Left lobe of liver (tissue), 2 donors: ENCODE measurements at places on chromosomes 3 and 15. TPM values are rescaled to one million over a fixed set of nuclear protein-coding genes. Genes with fewer than 3 reads are reported as not detected.

DNA sequence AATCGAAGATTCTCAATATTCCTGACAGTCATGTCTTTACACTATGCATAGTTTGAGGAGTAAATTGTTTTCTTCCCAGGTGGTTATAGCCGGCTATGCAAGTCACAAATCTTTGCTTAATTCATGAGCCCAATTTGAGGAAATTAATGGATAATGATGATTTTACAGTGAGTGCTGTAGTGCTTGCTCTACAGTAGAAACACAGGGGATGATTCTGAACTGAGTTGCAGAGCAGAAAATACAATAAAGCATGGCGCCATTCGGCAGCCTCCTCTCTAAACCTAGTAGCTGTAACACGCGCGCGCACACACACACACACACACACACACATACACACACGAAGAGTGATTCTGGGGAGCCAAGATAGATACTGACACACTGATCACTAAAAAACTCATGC is 181.7 kb upstream of the DPH6 start:
- no peak for DNase-seq

DNA sequence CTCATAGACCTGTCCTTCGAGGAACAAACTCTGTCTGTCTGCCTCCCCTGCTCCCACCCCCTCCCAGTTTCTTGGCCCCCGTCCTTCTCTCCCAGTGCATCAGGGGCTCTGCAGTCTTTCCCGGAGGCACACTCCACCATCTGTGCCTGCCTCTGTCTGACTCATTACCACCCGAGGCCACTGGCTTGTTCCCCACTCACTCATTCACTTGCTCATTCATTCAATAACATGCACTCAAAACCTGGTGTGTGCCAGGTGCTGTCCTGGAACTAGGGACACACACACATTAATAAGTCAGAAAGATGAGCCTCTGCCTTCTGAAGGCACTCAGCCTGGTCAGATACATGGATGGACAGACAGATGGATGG is 12.4 kb downstream of the AMIGO3 start:
- DNase-seq: no peak

The FAM227B gene
- total RNA-seq: 2.6 TPM

GRCh38 chr3:16516695-16517481 is 3.4 kb upstream of the RFTN1 start:
- DNase-seq: peak; percentile 55

- DNase-seq: no peak
Observed at GRCh38 chr3:182241766-182242488, 530.2 kb downstream of the SOX2 start.

The FGF7 gene
- 0.30 TPM for total RNA-seq

The WDR76 gene
- total RNA-seq: 0.86 TPM

- DNase-seq: no peak
Observed at GRCh38 chr15:98728811-98729160, 80.4 kb downstream of the IGF1R start.

DNA sequence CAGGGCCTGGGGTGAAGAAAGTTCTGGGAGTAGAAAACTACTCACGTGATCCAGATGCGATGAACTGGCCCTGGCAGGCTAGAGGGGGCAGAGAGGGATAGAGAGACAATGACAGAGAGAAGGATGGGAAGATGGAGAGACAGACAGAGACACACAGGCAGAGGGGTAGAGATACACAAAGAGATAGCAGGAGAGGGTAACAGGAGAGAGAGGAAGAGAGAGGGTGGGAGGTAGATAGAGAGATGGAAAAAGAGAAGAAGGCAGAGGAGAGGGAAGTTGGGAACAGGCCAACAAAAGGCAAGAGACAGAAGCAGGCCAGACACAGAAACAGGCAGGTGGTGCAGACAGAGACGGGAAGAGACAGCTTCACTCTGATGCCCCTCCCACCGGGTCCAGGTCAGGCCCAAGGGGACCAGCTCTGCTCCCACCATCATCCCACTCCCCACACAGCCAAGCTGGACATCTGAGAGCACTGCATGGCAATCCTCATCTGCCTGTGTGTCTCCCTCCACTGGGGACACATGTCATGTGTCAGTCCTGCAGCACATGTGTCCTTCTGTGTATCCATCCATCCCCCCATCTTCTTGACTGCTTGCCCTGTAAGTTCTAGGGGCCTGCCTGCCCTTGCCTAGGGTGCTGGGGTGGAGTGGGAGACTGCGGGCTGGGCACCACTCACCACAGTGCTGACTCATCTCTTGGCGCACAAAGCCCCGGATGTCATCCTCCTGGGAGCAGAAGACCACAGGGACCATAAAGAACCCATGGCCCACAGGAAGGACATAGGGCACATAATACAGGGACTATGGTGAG is 2.2 kb upstream of the UCN2 start:
- DNase-seq: no peak

GRCh38 chr3:122858373-122858772 is 63.5 kb downstream of the SLC49A4 start:
- no peak for DNase-seq

GRCh38 chr15:89441295-89441812 is 55.0 kb downstream of the RHCG start:
- no peak for DNase-seq

- no peak for DNase-seq
Observed at GRCh38 chr15:32683906-32684584, 33.8 kb upstream of the GREM1 start.

- no peak for DNase-seq
Observed at GRCh38 chr15:48754011-48754410, 56.9 kb downstream of the CEP152 start.

The FRMD5 gene
- total RNA-seq: not detected

The PYGO1 gene
- 0.18 TPM for total RNA-seq

GRCh38 chr3:123300583-123300982 is 98.8 kb downstream of the SEC22A start:
- no peak for DNase-seq

GRCh38 chr15:37034835-37035748 is 65.3 kb downstream of the MEIS2 start:
- DNase-seq: no peak

GRCh38 chr3:106485802-106486201 is 617.0 kb upstream of the CBLB start:
- DNase-seq: no peak

- DNase-seq: no peak
Observed at GRCh38 chr3:48516571-48516970, 12.6 kb upstream of the SHISA5 start.

DNA sequence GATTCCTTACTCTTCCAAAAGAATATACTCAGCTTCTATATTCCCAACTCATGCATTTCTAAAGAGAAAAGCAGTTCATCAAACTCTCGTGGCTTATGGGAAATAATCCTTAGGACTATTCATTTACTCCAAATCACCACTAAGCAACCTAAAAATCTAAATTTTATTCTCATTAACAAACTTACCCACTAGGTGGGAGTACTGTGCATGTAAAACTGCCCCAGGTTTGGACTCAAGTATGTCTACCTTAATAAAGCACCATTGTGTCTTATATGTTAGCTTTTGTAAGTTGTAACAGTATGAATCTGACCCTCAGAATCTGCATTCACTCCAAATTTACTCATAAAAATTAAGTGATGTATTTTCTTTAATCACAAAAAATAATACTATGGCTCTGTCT is 25.3 kb downstream of the RAD18 start:
- DNase-seq: no peak

The MOBP gene
- total RNA-seq: not detected

DNA sequence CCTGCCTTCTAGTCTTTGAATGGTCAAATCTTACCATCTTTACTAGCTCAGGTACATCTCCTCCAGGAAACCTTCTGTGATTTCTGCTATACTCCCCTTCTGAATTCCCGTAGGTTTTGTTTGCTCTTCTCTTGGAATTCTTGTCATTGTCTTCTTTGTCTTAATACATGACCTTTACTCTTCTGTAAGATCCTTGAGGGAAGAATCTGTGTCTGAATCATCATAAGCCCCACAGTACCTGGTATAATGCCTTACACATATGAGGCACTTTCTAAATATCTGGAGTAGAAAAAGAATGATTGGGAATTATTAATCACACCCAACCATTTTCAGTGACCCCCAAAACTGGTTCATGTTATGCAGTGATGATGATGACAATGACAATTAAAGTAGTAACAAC is 210.1 kb upstream of the NR2E3 start:
- DNase-seq: no peak

The PLSCR2 gene
- total RNA-seq: not detected

- no peak for DNase-seq
Observed at GRCh38 chr15:60674704-60675395, 195.9 kb upstream of the ICE2 start.

GRCh38 chr3:66490214-66490613 is 10.6 kb downstream of the LRIG1 start:
- DNase-seq: no peak

GRCh38 chr15:39361497-39361896 is 219.4 kb upstream of the THBS1 start:
- DNase-seq: no peak

- DNase-seq: no peak
Observed at GRCh38 chr3:14592836-14593235, 52.7 kb upstream of the GRIP2 start.

GRCh38 chr3:135853981-135854380 is 111.5 kb upstream of the PPP2R3A start:
- DNase-seq: no peak

DNA sequence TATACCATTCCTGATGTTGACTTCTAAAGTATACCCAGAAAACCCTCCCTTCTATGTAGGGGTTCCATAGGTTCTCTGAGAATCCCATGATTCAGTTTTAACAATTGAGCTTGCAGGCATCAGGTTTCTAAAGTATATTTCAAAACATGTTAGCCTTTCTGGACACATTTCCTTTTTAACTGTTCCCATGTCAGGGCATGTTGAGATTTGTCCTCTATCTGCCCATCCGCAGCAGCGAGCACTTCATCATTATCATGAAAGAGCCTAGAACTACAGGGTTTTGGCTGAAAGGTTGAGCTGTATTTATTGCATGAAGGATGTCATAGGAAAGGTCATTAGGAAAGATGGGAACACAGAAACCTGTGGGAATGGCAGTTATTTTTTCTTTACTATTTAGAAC is 201.1 kb upstream of the BHLHE40 start:
- no peak for DNase-seq

GRCh38 chr15:29867241-29868000 is 45.2 kb upstream of the TJP1 start:
- no peak for DNase-seq

DNA sequence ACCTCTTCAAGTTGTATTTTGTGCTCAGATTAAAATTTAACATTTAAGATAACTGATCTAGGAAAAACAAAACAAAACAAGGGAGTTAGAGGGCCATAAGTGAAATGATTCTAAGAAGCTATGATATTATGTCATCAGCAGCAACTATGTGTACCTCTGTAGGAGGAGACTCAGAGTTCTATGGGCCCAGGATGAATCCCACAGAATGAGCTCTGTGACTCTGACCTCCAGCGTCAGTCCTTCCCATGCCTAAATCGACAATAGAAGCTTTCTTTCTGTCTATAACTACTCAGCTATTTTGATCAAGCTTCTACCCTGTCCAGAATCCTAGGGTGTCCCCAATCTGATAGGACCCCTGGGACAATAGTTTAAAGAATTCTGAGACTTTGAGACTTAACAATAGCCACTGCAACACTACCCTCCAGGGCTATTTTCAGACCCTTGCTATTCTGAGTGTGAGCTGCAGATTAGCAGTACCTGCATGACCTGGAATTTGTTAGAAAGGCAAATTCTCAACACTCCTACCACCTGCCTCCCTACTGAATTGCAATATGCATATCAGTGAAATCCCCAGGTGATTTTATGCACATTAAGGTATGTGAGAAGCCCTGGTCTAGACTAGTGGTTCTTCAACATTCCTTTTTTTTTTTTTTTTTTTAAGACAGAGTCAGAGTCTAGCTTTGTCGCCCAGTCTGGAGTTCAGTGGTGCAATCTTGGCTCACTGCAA is 66.7 kb downstream of the ARHGAP31 start:
- no peak for DNase-seq

The NLGN1 gene
- total RNA-seq: not detected

The TTLL13 gene
- 0.15 TPM for total RNA-seq

The C15orf61 gene
- total RNA-seq: 2.3 TPM

GRCh38 chr15:52006702-52007340 is 12.2 kb upstream of the MAPK6 start:
- DNase-seq: no peak

DNA sequence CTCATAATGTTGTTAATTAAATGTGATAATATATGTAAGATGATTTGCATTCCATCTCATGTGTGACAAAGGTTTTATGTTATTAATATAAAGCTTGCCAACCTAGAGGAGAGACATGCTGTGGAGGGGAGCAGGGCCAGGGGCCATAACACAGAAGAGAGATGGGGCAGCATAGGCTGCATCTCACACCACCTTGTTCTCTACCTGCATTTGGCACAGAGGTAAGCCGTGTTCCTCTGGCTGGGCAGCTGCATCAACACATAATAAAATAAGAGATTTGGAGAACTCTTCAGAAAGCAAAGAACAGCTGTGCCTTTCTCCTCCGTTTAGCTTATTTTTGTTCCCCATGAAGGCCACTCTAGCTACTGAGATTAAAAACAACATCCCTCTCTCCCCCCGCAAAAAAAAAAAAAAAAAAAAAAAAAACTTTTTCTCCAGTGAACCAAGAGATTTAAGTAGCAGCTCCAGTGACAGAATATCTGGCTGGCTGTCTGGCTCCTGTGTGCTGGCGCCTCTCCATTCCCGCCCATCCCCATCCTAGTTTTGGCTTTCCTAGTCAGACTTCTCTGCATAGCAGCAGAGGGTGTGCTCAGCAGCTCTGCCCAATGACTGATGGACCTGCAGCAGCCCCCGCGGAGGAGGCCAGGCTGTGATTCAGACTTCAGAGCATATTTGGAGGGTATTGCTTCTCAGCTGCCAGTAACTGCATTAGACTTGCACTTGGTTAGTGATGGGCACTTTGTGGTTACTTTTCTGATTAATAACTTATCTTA is 52.2 kb upstream of the STXBP5L start:
- no peak for DNase-seq

GRCh38 chr15:88882785-88883184 is 12.6 kb downstream of the HAPLN3 start:
- DNase-seq: no peak

DNA sequence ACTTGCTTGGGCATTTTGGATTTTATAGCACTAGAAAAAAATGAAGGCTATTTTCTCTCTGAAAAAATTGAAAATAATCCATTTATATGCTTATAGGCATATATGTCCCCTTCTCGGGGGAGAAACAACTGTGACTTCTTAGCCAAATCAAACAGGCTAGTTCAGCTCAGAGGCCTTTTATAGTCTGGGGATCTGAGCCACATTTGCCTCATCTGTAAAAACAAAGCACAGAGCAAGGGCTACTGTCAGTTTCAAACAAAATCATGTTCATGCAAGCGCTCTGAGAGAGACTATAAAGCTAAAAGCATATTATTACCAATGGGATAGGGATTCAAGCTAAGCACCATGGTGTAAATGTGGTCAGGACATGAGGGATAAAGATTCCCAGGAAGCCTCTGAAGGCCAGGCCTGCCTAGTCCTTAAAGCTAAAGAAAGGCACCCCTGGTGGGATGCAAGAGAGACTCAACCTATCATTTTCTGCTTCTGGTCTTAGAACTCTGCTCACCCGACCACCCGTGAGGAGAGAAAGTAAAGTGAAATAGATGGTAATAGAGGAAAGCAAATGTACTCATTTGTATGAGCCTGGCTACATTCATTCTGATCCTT is 51.0 kb upstream of the IL12A start:
- no peak for DNase-seq

- no peak for DNase-seq
Observed at GRCh38 chr3:48934333-48934991, 15.8 kb downstream of the ARIH2 start.

The SH2D7 gene
- not detected for total RNA-seq
